COLO829 (cell line): ENCODE measurements at places on chromosomes 5 and 9.

- DNase-seq, result peak; percentile 65
These were observed 106.0 kb downstream of the PHF2 start for GRCh38 chr9:93682155-93682968.

- no peak for DNase-seq
These were observed 161.2 kb downstream of the MPDZ start for GRCh38 chr9:13118313-13118712.

DNA sequence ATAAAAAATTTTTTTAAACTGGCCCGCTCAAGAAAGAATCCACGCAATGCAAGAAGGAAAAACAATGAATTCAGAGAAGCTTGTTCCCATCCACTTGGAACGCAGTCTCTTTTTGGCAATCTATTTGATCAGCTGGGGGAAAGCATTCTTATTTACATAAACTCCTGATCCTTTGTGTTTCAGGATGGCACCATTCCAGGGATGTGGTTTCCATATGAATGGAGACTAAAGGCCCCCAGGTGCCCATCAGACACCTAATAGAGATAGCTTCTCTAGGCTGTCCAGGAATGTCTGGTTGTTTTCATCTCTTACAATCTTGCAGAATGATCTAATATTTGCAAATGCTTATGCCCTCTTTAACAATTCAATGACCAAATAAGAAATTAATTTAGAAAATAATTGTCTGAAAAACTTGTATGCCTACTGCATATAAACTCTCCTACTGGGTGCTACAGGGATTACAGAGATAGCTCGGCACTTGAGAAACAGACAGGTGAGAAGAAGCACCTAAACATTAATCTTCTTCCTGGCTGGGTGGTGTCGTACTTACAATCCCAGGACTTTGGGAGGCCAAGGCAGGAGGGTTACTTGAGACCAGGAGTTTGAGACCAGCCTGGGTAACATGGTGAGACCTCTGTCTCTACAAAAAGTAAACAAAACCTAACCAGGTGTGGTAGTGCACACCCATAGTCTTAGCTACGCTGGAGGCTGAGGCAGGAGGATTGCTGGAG is 3.0 kb upstream of the RASGRF2 start:
- DNase-seq, result no peak

- no peak for DNase-seq
These were observed 11.3 kb downstream of the OXCT1 start for GRCh38 chr5:41858890-41859289.

GRCh38 chr5:123146696-123147095 is 57.7 kb downstream of the PRDM6 start:
- DNase-seq, result no peak

- DNase-seq, result no peak
These were observed 21.9 kb downstream of the KDM4C start for GRCh38 chr9:6779417-6780241.

GRCh38 chr5:52015760-52016159 is 632.5 kb downstream of the ISL1 start:
- no peak for DNase-seq

- DNase-seq, result no peak
These were observed 4.1 kb upstream of the PRDM6 start for GRCh38 chr5:123084730-123085605.

- no peak for DNase-seq
These were observed 69.7 kb downstream of the ABCA1 start for GRCh38 chr9:104858271-104858670.

DNA sequence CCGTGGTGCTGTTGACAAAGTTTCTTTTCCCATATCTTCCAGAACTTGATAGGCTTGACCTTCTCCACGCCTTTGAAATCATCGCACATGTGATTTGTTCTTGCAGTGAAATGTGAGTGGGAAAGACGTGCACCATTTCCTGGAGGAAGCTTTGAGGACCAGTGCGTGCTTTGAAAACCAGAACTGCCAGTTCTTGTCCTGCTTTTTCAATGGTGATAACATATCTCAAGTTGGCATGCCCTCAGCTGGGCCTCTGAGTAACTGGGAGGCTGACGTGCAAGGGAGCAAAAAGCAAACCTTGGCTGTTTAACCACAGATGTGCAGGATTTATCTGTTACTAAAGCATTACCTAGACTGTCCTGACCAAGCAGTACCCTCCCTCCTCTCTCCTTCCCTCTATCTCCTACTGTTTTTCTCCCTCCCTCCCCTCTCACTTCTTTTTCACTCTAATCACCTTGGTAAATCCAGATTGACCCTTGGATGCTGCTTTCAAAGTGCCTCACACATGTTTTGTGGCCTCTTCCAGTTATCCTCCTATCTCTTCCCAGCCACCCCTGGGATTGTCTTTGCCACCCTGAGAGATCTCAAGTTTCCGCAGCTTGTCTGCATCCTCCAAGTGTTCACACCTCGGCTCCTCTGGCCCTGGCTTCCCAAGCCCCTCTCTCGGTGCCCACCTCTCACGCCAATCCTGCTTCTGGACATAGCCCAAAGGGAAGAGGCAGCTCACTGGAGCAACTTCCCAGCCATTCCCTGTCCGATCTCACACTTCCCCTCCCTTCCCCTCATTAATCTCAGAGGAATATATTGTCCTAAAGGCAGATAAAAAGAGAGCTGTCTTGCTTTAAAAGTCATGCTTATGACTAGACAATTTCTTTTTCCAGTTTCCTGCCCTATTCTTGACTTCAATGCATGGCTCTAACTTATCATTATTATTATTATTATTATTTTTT is 198.3 kb downstream of the ERCC6L2 start:
- no peak for DNase-seq

DNA sequence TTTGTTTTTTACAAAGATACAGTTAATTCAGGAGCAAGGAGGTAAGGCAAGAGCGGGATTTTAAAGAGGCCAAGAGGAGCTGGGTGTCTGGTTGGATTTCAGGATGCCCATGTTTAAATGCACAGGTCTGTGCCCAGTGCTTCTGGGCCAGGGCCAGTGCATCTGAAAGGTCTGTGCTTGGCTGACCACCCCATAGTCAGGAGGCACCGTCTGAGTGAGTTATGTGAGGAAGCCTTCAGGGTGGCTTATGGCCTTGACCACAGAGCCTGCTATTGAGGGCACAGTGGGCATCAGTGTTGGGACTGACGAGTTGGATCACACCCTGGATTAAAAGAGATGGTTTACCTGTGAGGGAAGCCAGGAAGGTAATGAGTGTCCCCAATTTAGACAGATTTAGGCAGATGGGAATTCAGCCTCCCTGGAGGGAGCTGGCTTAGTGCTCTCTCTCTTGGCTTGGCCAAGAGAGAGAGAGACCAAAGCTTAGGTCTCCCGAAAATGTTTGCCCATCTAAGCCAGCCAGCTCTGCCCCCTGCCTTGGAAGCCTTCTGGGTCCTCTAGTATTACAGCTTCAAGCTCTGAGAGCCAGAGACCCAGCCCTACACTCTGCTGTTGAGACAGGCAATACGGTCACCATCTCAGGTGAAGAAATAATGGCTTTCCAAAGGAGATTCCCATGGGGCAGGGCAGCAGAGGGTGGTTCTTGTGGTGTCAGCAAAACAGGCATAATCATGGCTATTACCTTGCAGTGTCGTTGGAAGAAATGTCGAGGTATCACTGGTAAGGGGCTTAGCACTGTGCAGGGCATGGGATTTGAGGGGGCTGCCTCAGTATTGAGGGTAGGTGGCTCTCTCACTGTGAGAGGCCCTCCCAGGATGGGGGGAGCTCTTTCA is 68.6 kb downstream of the RGS3 start:
- DNase-seq, result no peak

DNA sequence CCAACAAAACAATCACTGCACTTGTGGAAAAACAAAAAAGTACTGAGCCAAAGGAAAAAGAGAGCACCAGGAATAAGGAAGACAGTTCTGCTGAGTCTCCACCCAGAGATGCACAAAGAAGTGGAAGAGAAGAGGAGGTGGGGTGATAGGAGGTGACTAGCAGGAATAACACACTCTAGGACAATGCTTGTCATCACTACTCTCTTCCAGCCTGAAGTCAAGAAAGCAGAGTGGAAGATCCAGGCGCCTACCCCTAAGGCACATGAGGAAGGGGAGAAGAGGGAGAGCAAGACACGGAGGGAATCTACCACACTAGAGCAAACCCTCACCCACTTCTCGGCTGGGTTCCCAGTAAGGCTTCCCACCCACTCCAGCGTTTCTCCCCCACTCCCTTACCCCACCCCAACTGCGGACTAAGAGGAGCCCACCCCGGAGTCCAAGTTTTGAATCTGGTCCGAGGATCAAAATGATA is 1.7 kb downstream of the SLIT3 start:
- no peak for DNase-seq

DNA sequence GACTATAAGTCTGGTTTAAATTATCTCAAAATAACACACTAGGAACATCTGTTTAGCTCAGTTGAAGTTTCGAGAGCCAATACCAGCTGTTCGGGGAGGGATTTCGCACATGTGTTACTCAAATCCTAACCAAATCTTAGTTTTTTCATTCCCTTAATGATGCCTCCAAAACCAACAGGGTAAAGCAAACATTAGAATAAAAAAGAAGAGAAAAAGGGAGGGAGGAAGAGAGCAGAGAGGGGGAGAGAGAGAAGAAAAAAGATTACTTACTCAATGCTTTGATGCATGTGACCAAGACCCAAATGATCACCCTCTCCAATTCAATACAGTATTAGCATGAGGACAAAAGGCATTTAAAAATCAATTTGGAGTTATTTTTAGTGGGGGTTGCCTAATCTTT is 86.0 kb upstream of the NR5A1 start:
- no peak for DNase-seq

GRCh38 chr9:5553211-5553610 is 42.9 kb downstream of the PDCD1LG2 start:
- DNase-seq, result no peak

DNA sequence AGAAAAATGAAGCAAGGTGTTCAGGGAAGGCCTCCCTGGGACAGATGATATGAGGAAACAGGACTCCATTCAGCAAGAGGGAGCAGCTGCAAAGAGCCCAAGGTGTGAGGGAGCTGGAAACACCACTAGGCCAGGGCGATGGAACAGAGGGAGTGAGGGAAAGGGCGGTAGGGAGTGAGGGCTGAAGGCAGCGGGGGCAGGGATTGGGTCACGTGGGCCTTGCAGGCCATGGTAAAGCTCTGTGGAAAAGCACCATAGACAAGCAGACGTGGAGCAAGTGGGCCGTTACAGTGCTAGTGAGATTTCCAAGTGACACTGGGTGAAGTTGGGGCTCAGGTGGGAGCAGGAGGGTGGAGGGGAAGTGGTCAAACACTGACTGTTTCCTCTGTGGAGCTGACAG is 10.8 kb upstream of the PRRC1 start:
- no peak for DNase-seq

DNA sequence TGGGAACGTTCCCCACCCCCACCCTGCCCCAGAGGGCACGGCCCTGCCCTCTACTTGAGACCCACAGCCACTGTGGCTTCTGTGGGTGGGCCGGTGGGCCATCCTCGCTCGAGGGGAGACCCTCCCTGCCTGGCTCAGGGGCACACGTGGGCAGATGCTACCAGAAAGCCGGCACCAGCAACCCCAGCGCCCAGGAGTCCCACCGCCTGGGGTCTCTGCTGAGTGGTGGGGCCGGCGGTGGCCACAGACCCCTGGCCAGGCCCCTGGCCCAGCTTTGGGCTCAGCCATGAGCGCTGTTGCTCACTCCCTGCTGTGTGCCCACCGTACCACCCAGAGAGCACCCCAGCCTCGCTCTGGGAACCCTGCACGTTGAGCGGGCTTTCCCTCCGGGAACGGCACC is 16.5 kb upstream of the NRARP start:
- DNase-seq, result no peak

DNA sequence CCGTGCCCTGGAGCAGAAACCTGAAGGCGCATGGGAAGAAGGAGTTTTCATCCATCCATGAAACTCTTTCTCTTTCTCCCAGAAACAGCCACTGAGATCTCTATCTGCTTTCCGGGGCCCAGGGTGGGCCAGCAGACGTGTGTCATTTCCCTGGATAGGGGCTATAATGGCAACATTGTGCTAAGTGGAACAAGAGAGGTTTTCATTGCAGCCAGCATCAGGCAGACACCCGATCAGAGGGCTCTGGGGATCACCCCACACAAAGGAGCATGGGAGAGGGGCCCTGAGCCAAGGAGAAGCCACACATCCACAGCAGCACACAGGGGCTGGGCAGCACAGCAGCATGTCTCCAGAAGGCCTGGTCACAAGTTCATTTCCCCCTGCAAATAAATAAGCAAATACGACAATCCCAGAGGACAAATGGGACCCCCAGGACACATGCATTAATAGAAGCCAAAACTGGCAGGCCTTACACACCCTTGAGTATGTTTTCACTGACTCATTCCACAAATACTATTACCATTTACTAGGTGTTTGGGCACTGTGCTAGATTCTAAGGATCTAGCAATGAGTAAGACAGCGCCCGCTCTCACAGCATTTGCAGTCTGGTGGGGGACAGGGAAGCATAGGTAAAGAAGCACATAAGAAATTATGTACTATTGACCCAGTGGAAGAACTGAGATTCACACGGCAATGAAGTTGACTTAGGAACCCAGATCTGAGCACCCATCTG is 4.3 kb upstream of the AFAP1L1 start:
- DNase-seq, result peak; percentile 87

DNA sequence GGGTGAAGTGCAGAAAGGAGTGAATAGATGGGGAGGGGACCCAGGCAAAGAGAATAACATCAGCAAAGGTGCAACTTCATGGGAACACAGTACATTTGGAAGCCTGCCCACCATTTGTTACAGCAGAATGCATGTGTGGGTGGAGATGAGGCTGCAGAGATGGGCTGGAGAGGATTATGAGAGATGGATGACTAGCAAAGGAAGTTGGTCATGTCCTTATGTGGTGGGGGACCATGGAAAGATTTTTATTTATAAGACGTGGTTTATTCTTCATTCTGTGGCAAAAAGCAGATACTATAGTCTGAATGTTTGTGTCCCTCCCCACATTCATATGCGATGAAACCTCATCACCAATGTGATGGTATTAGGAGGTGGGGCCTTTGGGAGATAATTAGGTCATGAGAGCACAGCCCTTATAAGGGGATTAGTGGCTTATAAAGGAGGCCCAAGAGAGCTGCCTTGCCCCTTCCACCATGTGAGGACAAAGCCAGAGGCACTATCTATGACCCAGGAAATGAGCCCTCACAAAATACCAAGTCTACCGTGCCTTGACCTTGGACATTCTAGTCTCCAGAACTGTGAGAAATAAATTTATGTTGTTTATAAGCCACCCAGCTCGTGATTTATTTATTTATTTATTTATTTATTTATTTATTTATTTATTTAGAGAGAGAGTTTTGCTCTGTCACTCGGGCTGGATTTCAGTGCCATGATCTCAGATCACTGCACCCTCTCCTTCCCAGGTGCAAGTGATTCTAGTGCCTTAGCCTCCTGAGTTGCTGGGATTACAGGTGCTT is 483.7 kb downstream of the RAB3C start:
- DNase-seq, result no peak

- DNase-seq, result no peak
These were observed 789 bp downstream of the DOK3 start for GRCh38 chr5:177508837-177509236.
